Thyroid gland (tissue), 4 donors: ENCODE measurements at places on chromosomes 5 and 9.

- H3K36me3 ChIP-seq = no peaks in the 10 kb centered on the region
- H3K27me3 ChIP-seq = no peaks in the 10 kb centered on the region
- H3K4me1 ChIP-seq = peaks cover 11% of the 10 kb centered on the region
- H3K27ac ChIP-seq = no peak overlapping the region
- no peak overlapping the region for H3K4me3 ChIP-seq
Measured at GRCh38 chr5:99815-100214, 7.8 kb downstream of the PLEKHG4B start.

DNA sequence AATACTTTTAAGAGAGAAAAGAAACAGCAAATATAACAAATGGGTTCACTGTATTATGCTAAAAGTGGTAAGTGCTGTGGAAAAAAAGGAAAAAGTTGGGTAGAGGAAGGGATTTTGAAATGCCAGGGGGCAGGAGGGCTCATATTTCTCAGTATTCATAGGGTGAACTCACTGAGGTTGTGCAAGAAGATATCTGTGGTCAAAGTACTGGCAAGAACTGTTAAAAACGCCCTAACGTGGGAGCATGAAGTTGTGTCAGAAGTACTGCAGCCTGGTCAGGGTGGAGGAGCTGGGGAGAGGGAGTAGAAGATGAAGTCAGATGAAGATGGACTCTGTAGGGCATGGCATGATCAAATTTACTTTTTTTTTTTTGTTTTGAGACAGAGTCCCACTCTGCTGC lies 31.2 kb upstream of the SLC28A3 start:
- no peaks in the 10 kb centered on the region for H3K27me3 ChIP-seq
- no peak overlapping the region for H3K27ac ChIP-seq
- no peak for DNase-seq
- H3K4me3 ChIP-seq = no peak overlapping the region
- H3K4me1 ChIP-seq = no peaks in the 10 kb centered on the region

DNA sequence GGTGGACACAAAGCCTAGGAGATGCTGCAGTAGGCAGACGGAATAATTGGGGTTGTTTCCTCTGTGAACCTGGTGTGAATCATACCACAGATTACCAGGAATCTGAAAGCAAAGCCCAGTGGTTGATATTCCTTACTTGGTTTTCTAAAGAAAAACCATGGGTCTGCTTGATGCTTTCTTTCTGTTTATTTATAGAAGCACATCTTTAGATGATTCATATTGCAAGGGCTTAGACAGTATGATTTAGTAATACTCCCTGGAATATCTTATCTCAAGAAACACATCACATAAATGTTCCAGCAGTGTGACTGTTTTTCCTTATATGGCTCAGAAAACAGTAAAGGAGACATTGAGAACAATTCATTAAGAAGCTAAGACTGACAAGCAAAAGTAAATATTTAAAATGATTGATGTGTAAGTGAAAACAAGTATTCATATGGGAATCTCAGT lies 623.3 kb downstream of the RAB3C start:
- H3K4me3 ChIP-seq = no peak overlapping the region
- H3K4me1 ChIP-seq = no peaks in the 10 kb centered on the region
- H3K27ac ChIP-seq = no peak overlapping the region
- DNase-seq = no peak
- H3K36me3 ChIP-seq = no peaks in the 10 kb centered on the region

DNA sequence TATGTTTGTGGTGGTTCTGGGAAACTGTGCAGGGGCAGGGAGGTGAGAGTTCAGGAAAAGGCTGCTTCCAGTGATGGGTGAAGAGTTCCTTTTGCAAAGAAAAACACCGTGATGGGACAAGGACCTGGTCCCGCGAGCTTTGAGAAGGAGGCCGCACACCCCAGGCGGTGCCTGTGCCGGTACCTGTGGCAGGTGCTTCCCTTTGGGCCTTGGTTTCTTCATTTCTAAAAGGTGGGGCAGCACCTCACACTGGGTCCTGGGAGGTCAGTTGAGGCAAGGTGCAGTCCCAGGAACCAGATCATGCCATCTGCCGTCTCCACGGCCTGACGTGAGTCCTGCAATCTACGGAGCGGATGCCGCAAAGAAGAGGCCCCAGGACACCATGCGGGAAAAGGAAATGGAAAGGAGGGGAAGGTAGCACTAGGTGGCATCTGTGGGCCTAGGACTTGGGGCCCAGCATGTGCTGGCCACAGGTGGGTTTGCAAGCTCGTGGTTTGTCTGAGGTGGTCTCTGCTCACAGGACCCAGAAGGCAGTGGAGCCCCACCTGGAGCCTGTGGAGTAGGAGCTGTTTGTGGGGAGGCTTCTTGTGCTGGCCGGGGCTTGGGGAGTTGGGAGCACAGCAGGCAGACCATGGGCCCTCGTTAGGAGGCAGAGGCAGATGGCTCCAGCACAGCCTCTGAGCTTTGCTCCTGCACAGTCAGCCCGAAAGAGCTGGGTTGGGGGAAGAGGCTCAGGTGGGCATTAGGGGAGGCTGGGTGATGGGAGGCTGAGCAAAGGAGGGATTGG lies 131.6 kb downstream of the CACNA1B start:
- no peaks in the 10 kb centered on the region for H3K27me3 ChIP-seq
- peaks cover under 1% of the 10 kb centered on the region for H3K4me1 ChIP-seq
- no peak overlapping the region for H3K4me3 ChIP-seq
- H3K27ac ChIP-seq = no peak overlapping the region
- DNase-seq = no peak
